Activated CD4-positive, alpha-beta T cell treated with anti-CD3 and anti-CD28 coated beads, Interleukin-2, Interleukin-4, amounts not matched to agents 100 ng/mL and 50 ng/mL, durations not matched to agents 16 hours and 8 hours (primary cell): ENCODE measurements at places on chromosomes 13 and 19.

DNA sequence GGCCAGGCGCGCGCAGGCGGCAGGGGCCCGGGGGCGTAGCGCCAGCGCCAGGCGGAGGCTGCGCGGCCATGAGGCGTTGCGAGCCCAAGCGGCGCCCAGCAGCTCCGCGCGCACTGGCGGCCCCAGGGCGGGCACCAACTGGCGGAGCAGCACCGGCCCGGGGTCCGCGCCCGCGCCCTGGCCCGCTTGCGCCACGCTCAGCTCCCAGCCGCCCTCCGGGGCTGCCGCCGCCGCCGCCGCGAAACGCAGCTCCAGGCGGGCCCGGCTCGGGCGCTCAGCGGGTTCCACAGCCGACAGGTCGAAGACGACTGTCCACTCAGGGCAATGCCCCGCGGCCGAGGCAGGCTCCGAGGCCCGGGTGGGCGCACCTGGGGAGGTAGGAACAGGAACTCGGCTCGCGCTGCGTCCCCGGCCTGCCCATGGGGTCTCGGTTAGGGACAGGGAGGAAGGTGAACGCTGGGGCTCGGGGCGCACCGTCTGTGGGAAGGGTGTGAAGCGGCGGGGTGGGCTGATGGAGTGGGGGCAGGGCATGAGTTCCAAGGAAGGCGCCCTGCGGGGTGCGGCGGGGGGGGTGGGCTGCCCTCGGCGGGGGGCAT is 26.8 kb downstream of the CERS1 start:
- no peak for DNase-seq

DNA sequence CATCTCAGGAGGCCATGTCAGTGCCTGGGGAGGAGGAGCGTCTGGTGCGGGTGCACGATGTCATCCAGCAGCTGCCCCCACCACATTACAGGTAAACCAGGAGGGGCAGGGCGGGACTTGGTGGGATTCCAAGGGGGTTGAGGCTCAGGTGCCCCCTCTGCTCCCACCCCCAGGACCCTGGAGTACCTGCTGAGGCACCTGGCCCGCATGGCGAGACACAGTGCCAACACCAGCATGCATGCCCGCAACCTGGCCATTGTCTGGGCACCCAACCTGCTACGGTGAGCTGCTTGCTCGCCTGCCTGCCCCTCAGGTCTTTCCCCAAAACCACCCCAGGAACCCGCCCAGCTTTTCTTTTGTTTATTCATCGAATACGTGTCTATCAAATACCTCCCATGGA is 7.2 kb downstream of the ARHGAP33 start:
- DNase-seq = no peak

DNA sequence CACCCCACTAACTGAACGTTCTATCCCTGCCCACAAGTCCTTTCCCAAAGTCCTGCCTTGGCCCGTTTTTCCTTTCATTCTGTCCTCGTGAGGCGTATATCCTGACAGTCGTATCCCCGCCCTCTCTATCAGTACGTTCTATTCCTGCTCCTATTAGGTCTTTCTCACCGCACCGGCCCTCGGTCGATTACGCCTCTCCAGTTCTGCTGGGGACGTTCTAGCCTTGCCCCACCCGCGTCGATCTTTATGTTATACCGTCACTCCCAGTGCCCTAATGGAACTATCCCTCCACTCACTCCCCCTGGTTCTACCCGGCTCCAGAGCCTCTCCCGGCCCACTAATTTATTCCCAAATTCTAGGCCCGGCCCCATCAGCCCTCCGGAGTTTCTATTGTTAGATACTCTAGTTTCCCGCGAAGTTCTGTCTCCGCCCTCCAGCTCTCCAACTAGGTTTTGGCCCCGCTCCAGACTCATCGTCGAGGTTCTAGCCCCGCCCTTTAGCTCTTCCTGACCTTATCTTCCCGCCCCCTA is 2.0 kb downstream of the PLAUR start:
- DNase-seq = no peak

GRCh38 chr19:16328824-16329482 is 4.3 kb downstream of the KLF2 start:
- no peak for DNase-seq

DNA sequence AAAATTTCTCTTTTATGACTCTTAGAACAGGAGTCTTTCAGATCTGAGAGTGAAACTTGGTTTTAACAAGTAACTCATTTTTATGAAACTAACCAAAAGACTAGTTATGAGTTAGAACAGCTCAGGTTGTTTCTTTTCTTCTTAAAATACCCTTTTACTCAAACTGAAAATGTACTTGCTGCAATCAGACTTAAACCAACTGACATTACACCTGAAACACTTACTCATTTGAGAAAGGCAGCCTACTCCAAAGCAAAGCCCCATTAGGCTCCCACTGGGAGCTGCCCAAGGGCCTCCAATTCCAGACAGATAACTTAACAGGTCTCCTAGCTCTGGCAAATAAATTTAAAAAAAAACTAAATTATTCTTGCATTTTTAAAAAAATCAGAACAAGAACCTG is 3.6 kb downstream of the FOXO1 start:
- peak; percentile 84 for DNase-seq

DNA sequence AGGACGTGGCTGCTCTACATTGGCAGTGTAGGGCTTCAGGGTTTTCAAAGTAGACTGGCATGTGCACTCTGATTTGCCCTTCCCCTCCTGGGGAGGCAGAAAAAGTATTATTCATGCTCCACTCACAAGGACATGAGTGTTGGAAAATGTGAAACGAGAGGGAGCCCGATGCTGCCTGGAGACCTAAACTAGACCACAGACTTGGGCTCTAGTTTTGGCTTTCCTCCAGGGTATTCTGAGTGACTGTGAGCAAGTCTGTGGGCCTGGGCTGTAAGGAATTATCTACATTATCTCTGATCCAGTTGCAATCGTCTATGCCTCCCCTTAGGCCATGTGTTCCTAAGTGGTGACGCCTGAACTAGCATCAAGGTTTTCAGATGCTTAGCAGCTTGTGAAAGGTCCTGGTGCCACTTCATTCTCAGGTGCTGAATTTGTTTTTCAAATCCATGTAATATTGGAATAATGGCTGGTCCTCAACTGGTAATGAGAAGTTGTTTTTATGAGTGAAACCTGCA is 55.0 kb downstream of the MRPL57 start:
- DNase-seq = no peak
